Stimulated activated CD4-positive, alpha-beta T cell treated with anti-CD3 and anti-CD28 coated beads, Interleukin-15, amount 100 ng/mL, for 48 hours (primary cell): ENCODE measurements at places on chromosomes 4 and X.
A peak's percentile ranks its signal among the peaks of the same experiment; 100 is the strongest.

DNA sequence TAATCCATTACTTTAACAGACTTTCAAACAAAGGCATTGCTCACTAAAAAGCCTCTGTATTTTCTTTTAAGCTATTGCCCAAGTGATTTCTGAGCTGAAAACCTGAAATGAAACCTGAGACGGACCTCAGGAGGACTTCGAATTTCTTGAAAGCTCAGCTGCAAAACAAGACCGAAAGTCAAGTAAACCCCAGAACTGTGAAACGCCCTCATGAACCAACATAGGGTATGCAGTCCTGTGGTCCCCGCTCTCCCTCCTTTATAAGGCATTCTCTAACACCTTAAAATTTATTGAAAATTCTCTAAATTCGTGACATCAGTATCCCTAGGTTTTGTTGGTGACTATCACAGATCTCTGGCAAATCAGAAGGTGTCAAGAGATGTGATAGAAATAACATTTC is 91.8 kb downstream of the SHISA3 start:
- no peak for DNase-seq

DNA sequence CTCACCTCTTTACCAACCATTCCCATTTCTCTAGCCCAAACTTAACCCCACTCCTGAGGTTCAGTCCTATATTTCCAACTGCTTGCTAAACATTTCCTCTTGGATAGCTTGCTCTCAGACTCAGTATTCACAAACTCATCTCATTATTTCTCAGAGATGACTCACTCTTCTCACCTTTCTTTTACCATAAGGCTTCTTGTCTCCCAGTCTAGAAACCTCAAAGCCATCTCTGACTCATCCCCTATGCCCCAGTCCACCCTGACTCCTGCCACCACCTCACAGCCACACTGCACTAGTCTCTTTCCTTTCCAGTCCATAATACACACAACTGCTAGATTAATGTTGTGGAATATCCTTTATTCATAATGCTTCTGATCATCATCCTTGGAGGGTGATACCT is 4.8 kb downstream of the FRMPD3 start:
- DNase-seq: peak; percentile 14

- no peak for DNase-seq
Observed at GRCh38 chrX:44152852-44153251, 179.7 kb upstream of the NDP start.

GRCh38 chr4:151652841-151653547 is 107.8 kb downstream of the GATB start:
- no peak for DNase-seq

DNA sequence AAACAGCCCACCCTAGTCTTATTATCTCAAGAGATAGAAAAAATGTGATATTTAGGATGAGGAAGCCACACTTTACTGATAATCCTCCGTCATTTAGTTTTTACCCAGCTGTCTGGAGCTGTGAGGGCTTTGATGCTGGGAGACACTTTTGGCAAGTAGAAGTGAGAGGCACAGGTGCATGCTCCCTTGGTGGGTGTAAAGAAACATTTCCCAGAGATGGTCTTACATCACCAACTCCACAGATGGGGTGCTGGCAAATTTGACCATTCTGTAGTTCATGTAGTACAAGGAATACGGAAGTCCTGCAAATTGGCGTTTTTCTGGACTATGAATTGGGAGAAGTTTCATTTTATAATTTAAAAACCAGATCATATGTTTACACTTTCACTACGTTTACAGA is 28.5 kb downstream of the TRIM61 start:
- no peak for DNase-seq

GRCh38 chr4:87114245-87115062 is 106.0 kb downstream of the KLHL8 start:
- DNase-seq: no peak

GRCh38 chr4:105430811-105431210 is 43.1 kb downstream of the PPA2 start:
- DNase-seq: no peak

DNA sequence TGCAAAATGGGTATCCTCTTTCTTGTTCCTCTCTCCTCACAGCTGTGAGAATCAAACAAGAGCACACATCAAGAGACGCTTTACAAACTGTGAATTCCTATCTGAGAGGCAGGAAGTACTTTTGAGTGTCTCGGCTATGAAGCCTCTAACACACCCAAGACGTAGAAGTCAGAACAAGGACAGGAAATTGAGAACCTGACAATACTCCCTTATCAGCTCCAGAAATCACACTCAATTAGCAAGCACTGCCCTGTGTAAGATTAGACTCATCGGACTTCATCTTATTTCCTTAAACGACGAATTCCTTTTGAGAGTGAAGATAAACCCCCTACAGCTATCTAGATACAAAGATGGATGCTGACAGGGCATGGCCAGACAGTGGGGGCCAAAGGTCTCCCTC is 50.7 kb upstream of the CRMP1 start:
- no peak for DNase-seq

DNA sequence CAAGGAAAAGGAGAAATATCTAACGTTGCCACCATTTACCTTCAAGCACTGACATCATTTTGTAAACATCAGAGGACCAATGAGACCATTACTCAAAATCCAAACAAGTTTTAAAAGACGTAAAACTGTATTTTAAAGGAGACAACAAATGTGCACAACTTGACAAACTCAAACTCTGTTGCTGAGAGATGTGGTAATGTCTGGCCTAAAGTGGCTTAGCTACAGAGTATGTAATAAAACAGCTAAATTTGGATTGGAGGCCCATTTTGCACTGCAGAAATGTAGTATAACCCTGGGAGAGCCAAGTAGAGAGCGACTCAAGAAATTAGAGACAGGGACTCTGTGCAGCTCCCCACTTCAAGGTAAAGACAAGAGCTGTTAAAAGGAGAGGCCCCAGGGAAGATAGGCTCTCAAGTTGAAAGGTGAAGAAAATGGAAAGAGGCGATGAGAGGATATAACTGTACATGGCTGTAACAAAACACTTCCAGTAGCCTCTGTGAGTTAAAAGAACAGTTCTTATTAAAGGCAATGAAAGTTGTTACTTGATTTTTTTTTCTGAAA is 20.3 kb downstream of the UNC5C start:
- no peak for DNase-seq

DNA sequence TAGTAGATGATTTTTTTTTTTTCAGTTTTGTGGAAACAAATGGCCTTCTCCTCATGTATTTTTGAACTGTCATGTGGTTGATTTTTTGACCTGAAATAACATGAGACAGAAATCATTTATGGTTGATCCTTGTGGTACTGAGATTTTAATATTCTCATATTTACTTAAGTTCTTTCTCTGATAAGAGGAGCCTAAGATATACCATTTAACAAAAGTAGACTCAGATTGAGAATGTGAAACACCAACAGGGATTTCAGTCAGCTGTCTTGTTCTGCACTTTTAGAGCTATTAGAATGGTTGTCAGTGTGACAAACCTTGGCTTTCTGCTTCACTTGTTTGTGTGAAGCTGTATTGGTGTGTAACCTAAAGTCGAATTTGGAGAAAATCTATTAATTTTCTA is 575.7 kb downstream of the SPOCK3 start:
- DNase-seq: no peak

DNA sequence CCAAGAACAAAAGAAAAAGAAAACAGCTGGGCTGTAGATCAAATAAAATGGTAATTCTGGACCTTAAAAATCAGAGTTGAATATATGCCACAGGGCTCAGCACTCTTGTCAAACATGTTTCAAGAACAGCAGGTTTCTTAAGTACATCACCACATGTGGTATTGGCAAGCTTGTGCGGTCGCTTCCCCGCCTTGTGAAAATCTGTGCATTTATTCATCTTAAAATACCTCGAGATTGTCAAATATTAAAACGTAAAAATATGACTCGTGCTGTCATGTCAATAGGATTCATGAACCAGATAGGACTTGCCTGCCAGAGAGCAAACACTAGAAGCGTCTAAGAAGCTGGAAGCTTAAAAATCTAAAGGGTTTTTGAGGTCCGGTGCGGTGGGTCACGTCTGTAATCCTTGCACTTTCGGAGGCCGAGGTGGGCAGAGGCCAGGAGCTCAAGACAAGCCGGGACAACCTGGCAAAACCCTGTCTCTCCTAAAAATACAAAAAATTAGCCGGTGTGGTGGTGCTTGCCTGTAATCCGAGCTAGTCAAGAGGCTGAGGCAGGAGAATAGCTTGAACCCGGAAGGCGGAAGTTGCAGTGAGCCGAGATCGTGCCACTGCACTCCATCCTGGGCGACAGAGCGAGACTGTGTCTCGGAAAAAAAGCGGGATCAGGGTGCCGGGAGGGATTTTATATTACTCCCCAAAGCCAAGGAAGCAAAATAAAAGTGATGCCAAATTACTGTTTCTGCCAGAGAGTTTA is 40.2 kb upstream of the TMEM154 start:
- DNase-seq: no peak

DNA sequence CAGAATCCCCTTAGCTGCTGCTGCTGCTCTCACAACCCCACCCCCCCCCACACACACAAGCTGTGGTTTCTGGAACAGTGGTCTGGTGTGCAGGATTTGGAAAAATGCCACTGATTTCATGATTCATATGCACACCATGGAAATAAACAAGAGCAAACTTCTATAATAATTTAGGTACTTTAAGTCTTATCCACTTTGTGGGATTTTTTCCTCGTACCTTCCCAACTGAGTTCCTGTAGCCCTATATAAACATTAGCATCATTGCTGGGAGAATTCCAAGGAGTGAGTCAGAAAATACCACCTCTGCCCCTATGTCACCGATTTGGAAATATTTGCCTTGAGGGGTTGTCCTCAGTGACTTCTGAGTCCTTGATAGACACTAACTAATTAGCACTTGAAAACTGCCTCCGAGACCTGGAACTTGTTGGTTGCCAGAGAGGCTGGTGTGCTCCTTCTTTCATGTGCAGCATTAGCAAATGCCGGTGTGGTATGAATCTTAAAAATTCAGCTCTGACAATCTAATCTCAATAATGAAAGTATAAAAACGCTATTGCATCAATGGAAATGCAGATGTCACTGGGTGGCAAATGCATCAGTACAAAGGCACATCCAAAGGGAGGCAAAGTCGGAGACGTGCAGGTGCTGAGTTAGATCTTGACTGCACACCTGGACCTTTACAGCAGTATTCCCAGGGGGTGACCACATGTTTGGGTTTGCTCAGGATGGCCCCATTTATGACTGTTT is 61.8 kb downstream of the CPE start:
- no peak for DNase-seq

- DNase-seq: no peak
Observed at GRCh38 chr4:68591204-68591603, 15.1 kb upstream of the UGT2B17 start.

GRCh38 chr4:67725132-67725531 is 24.2 kb upstream of the UBA6 start:
- no peak for DNase-seq

- DNase-seq: no peak
Observed at GRCh38 chr4:90227177-90227576, 100.0 kb downstream of the CCSER1 start.

GRCh38 chrX:97616883-97617530 is 733.3 kb downstream of the RPA4 start:
- no peak for DNase-seq

GRCh38 chr4:184583738-184584502 is 65.3 kb downstream of the CASP3 start:
- peak; percentile 9 for DNase-seq

GRCh38 chrX:50471390-50471789 is 765 bp upstream of the DGKK start:
- no peak for DNase-seq

GRCh38 chrX:10875995-10876394 is 235.1 kb upstream of the HCCS start:
- DNase-seq: no peak

GRCh38 chr4:100508691-100509090 is 9.1 kb downstream of the EMCN start:
- no peak for DNase-seq

- DNase-seq: no peak
Observed at GRCh38 chrX:55161581-55161980, 58.6 kb upstream of the PAGE5 start.

DNA sequence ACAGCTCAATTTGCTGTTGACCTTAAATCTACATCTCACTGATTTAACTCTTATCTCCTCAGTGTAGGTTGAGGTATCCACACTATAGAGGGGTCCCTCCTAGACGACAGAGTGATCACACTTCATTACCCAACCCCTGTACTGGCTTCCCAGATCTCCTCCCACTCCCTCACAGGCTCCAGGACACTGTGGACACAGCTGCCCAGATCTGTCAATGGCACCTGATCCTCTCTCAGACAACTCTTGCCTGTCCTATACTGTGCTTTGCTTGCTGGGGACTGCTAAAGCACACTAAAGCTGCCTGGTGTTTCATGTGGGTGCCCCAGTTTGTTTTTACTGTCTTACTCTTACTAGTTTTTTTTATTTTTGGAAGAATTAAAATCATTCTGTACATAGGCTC is 27.9 kb downstream of the RAB40AL start:
- DNase-seq: no peak

DNA sequence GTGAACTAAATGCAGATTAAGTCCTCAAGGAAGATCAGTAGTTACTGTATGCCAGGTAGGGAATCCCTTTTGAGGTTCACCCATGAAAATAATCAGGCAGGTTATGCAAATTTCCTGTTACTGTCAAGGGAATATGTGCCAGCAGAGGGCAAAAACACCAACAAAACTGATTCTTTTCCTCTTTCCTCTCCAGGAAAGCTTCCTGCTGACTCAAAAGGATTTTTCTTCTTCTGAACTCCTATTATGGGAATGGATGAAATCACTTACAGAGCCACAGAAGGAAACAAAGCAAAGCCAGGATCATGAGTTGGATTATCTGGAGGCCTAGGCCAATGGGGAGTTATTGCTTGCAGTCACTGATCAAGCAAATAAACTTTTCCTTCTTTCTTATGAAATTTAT is 49.7 kb downstream of the TMPRSS11F start:
- no peak for DNase-seq

DNA sequence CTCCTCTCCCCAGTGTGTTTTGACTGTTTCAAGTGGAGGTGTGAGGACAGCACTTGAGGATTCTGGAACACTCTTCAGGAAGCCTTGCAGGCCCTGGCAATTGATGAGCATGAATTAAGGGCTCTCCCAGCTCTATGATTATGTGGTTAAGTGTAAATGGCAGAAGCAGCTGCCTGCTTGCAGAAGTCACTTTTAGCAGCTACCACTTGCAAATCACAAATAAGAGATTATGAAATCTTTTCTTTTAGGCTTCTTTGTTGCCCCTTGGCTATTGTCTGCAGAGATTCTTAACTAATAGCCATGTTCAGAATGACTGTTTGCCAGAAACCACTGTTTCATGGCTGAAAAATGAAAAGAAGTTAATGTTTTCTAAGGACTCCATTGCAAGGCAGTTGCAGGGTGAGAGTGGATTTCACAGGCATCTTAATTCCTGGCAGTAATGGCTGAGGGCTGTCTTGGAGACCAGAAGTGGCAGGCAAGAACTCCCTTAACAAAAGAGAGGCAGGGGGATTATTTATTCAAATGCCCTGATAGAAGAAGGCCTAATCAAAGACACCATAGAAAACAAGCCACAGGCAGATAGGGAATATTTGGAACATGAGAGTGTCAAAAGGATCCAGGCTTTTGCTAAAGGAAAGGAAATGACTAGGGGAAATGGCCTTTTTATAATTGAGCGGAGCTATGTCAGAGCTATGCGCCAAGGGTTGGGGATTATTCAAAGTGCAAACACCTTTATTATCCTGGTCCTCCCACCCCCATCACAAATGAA is 8.3 kb upstream of the HOPX start:
- no peak for DNase-seq
